Spleen (tissue), 13 donors: ENCODE measurements at places on chromosomes 12 and 14. TPM values are rescaled to one million over a fixed set of nuclear protein-coding genes. Genes with fewer than 3 reads are reported as not detected.

The B3GNT4 gene
- polyA plus RNA-seq: 0.49 TPM

The SERPINA12 gene
- not detected for polyA plus RNA-seq

The RNFT2 gene
- polyA plus RNA-seq: 3.5 TPM

The NPFF gene
- polyA plus RNA-seq: 2.0 TPM

The SOS2 gene
- polyA plus RNA-seq: 6.7 TPM

The TSHR gene
- polyA plus RNA-seq: 0.32 TPM

The NR1H4 gene
- polyA plus RNA-seq: 0.24 TPM

The KSR2 gene
- polyA plus RNA-seq: under 0.01 TPM

The TIGAR gene
- 9.0 TPM for polyA plus RNA-seq

The LRRK2 gene
- polyA plus RNA-seq: 7.7 TPM

The KLRC1 gene
- polyA plus RNA-seq: 0.77 TPM

The P2RX2 gene
- 2.8 TPM for polyA plus RNA-seq

The GLS2 gene
- 1.7 TPM for polyA plus RNA-seq

The IFNG-AS1 gene
- 1.5 TPM for polyA plus RNA-seq

The POTEG gene
- not detected for polyA plus RNA-seq

The ANKRD33 gene
- not detected for polyA plus RNA-seq

The C3AR1 gene
- polyA plus RNA-seq: 6.9 TPM

The AVPR1A gene
- 0.26 TPM for polyA plus RNA-seq

The OASL gene
- polyA plus RNA-seq: 2.9 TPM

The KRT77 gene
- not detected for polyA plus RNA-seq

The RND1 gene
- polyA plus RNA-seq: 0.93 TPM

The FAM181A gene
- polyA plus RNA-seq: not detected

The OR4Q3 gene
- polyA plus RNA-seq: not detected

The ABHD12B gene
- not detected for polyA plus RNA-seq

The C1S gene
- 102 TPM for polyA plus RNA-seq

The WSCD2 gene
- polyA plus RNA-seq: 0.16 TPM

The KLHL33 gene
- 0.22 TPM for polyA plus RNA-seq

The GPR135 gene
- 0.27 TPM for polyA plus RNA-seq

The VRTN gene
- 0.10 TPM for polyA plus RNA-seq

The DICER1 gene
- 7.1 TPM for polyA plus RNA-seq

The RASSF8 gene
- polyA plus RNA-seq: 1.9 TPM

The TAS2R42 gene
- polyA plus RNA-seq: not detected

The CBLN3 gene
- 5.8 TPM for polyA plus RNA-seq

The PLBD2 gene
- polyA plus RNA-seq: 4.2 TPM

The YY1 gene
- polyA plus RNA-seq: 34.1 TPM

The ADAM21 gene
- polyA plus RNA-seq: 0.06 TPM

The METAP2 gene
- polyA plus RNA-seq: 38.3 TPM

The LALBA gene
- not detected for polyA plus RNA-seq

The ERBB3 gene
- polyA plus RNA-seq: 0.23 TPM

The ZNF891 gene
- polyA plus RNA-seq: 0.96 TPM

The PLEKHD1 gene
- polyA plus RNA-seq: 0.09 TPM

The JDP2 gene
- polyA plus RNA-seq: 89.1 TPM

The REP15 gene
- polyA plus RNA-seq: 1.8 TPM

The LRRC10 gene
- polyA plus RNA-seq: not detected

The A2M gene
- polyA plus RNA-seq: 61.5 TPM

The PHETA1 gene
- polyA plus RNA-seq: 17.2 TPM

The C12orf60 gene
- 0.96 TPM for polyA plus RNA-seq

The SPX gene
- 0.53 TPM for polyA plus RNA-seq

The ANKS1B gene
- polyA plus RNA-seq: 0.22 TPM

The DBX2 gene
- not detected for polyA plus RNA-seq

The CSAD gene
- polyA plus RNA-seq: 17.9 TPM

The GCN1 gene
- polyA plus RNA-seq: 22.1 TPM

The RASSF9 gene
- polyA plus RNA-seq: 0.41 TPM

The IGF1 gene
- polyA plus RNA-seq: 5.6 TPM

The KRT2 gene
- 0.42 TPM for polyA plus RNA-seq

The HCAR1 gene
- 0.26 TPM for polyA plus RNA-seq
